ENCODE measurements at places on chromosomes 4 and X.

DNA sequence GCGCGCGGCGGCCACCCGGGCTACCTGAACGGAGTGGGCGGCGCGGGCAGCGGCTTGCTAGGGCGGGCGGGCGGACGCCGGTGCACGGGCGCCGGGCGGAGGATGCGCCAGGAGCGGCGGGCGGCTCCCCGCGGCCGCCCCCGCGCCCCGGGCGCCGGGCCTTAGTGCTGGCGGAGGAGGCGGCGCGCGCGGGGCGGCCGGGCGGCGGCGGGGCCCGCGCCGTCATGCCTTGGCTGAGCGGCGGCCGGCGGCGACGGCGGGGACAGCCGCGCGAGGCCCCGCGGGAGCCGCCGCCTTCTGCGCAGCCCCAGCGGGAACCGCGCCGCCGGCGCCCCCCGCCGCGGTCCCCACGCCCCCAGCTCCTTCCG lies 48.2 kb downstream of the CLDN34 start:
- no peak for DNase-seq

DNA sequence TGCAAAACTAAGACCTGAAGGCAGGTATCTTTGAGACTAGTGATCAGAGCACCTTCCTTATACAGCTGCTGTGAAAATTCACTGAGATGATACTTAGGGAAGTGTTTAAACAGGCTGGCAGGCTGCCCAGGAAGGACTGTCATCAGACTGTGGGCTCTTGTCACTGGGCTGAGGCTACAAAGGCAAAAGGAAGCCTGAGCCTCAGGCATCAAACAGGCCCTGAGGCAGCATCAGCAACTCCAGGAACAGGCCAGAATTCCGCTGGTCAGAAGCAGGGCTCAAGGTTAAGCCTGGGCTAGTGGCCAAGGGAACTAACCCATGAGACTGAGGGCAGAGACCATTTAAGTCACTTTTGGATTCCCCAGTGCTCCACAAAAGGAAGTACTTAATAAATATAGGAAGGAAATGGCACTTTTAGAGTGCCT lies 12.8 kb downstream of the PJA1 start:
- no peak for DNase-seq

- DNase-seq, result no peak
Observed at GRCh38 chr4:16967722-16968121, 69.3 kb upstream of the LDB2 start.

DNA sequence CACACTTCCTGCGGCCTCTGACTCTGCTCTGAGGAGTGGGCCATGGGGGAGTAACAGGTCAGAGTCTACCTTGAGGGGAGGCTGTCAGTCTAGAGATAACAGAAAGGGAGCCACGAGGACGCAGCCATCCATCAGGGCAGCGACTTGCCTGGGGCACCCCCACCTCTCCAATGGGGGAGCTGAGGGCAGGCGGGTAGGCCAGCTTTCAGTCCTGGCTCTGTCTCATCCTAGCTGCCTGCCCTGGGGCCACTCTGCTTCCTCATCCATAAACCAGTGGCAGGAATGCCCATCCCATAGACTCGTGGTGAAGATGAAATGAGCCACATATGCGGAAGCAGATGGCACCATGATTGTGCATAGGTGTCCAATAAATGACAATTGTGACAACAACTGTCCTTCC lies 13.2 kb downstream of the MAGED2 start:
- no peak for DNase-seq

DNA sequence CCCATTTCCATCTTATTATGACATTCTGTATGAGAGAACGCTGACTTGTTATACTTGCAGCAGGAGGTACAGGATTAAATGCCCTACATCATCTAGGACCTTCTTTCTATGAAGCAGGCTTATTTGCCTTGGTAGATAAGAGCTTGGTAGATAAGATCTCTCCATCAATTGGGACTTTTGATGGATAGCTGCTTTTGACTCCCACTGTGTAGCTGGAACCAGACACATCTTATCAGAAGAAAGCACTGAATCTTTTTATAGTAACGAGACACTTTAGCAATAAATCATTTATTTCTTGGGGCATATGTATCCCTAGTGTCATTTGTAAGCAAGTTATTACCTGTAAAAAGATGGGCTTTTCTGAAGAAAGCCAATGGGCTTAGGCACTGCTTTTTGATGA lies 613.9 kb downstream of the TECRL start:
- DNase-seq, result no peak

GRCh38 chr4:181536196-181536746 lies 706.9 kb upstream of the TENM3 start:
- DNase-seq, result no peak

DNA sequence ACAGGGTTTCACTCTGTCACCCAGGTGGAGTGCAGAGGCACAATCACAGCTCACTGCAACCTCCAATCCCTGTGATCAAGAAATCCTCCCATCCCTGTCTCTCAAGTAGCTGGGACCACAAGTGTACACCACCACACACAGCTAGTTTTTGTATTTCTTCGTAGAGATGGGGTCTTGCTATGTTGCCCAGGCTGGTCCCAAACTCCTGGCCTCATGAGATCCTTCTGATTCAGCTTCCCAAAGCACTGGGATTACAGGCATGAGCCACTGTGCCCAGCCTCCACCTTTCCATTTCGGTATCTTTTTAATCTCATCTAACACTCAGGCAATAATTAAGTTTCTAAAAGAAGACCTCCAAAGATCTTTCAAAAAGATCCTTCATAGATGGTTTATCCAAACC lies 22.9 kb downstream of the ADGRA3 start:
- no peak for DNase-seq

GRCh38 chrX:9110808-9111207 lies 76.9 kb upstream of the FAM9B start:
- no peak for DNase-seq

GRCh38 chr4:124526331-124526730 lies 186.2 kb downstream of the ANKRD50 start:
- no peak for DNase-seq

- DNase-seq, result no peak
Observed at GRCh38 chrX:12814420-12814819, 23.2 kb downstream of the PRPS2 start.

DNA sequence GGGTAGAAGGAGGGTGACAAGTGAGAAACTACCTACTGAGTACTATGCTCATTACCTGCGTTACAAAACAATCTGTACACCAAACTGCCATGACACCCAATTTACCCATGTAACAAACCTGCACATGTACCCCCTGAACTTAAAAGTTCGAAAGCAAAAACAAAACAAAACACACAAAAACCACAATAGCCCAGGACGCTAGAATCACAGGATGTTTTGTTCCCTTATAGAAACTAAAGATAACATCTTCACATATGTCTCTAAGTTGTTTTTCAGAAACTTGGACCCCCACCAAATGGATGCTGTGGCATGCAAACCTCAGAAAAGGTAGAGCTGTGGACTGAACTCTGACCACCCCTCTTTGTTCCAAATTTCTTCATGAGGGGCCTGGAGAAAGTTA lies 25.2 kb upstream of the PNMA5 start:
- DNase-seq, result no peak

- DNase-seq, result no peak
Observed at GRCh38 chrX:29992083-29992482, 223.3 kb upstream of the MAGEB2 start.

DNA sequence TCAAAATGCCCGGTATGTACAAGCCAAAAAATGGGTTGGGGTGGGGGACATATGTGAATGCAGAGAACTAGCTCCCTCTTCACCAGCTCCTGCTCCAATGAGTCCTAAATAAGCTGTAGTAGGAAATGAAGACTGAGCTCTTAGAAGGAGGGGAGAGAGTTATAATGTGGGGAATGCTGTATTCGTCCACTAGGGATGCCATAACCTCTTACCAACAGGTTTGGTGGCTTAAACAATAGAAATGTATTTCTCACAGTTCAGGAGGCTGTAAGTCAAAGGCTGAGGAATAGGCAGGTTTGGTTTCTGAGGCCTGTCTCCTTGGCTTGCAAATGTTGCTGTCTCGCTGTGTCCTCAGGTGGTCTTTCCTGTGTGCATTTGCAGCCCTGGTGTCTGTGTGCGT lies 4.4 kb upstream of the INPP4B start:
- DNase-seq, result no peak

DNA sequence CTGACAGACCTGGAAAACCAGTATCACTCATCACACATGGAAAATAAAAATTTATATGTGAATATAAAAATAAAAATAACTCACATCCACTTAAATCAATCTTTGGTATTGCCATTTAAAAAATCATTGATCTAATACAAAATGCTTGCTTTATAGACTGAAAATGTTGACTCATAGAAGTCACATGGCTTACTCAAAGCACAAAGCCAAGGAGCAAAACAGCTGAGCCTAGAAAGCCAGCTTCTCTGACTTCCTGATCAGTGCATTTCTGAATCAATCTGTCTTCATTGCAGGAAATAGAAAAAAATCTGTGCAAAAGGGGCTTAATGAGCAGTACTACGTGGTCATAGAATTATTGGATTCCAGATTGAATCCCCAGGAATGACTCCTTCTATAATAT lies 176.9 kb upstream of the HS3ST1 start:
- no peak for DNase-seq
